ENCODE measurements at places on chromosomes 3 and 15. TPM values are rescaled to one million over a fixed set of nuclear protein-coding genes. Genes with fewer than 3 reads are reported as not detected.

- H3K4me1 ChIP-seq = no peaks in the 10 kb centered on the region
- H3K4me3 ChIP-seq = no peak overlapping the region
- no peaks in the 10 kb centered on the region for H3K36me3 ChIP-seq
- no peaks in the 10 kb centered on the region for H3K27me3 ChIP-seq
Observed at GRCh38 chr3:94185753-94186152, 122.9 kb downstream of the NSUN3 start.

Gene SPINT1
- total RNA-seq = 1.1 TPM

DNA sequence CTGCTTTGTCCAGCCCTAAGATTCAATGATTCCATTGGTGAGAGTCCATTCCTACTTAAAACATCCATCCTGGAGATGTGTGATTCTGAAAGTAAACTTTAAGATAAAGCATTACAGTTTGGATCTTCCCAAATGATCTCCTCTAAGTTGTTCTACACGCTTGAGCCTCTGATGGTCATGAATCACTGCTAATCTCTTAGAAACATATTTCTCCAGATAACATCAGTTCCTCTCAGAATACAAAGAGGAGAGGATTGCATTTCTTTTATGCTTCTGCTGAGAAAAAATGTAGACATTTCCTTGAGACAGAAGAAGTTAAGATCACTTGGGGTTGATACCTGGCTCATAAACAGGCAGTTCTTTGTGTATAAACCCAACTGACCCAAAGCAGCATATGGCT lies 281.2 kb upstream of the DPH6 start:
- H3K36me3 ChIP-seq = no peaks in the 10 kb centered on the region
- H3K27me3 ChIP-seq = no peaks in the 10 kb centered on the region
- H3K27ac ChIP-seq = no peak overlapping the region
- H3K4me1 ChIP-seq = no peaks in the 10 kb centered on the region
- H3K4me3 ChIP-seq = no peak overlapping the region
- DNase-seq = no peak

DNA sequence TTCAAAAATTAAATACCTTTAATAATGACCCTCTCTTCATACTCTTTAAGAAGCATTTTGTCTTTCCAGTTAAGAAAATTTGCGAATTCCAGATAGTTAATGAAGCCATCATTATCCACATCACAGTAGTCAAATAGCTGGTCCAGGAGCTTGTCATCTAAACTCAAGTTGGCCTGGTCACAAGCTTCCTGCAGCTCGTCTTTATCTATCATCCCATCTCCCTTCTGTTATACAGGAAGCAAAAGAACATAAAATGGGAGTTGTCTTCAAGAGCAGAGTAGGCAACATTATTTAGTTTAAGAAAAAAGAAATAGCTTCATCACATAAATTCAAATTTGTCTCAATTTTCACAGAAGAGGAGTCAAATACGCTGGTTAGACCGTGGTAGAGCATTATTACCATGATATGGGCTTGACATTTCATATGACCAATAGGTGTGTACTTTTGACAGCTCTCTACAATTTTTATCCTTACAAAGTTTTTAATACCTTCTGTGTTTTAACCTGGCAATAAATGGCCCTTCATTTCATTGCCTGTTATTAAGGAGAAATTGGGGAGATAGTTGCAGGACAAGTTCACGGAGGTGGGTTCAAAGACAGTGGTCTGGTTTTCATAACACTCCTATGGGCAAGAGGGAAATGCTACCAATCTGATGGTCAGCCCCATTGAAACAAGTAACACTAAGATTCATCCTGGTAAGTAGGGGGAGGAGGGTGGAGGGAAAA lies 45.4 kb downstream of the EFHB start:
- DNase-seq = no peak
- H3K27ac ChIP-seq = peak overlapping the region; percentile 79
- no peaks in the 10 kb centered on the region for H3K4me1 ChIP-seq

DNA sequence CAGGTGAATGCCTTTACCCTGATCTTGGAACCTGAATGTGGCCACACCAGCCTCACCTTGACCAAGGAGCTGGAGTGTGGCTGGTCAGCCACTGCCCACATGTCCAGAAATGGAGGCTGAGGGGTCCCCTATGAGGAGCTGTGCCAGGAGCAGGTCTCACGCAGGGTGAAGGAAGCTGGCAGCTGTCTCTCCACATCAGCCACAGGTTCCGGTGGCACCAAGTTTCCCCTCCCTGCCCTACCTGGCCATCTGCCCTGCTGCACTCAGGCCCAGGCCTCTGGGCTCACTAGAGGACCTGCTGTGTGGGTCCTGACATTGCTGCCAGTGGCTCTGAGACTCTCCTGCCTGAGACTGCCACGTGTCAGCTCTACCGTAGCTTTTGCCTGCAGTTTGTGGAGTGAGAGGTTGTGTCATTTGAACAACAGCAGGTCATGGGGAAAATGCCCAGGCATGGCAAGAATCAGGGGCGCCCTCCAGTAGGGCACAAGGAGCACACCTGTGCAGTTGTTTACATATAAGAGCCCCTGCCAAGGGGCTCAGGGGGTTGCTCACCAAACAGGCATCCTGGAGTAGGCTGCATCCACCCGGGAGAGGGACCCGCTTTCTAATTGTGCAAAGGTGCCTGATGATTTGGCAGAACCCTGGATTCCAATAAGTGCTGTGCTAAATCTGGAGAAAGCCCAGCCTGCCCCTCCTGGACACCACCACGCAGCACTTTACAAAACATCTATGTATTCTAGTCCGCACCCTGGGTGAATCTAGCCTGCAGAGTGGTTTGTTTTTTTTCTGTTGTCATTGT lies 258.5 kb upstream of the TLE3 start:
- no peaks in the 10 kb centered on the region for H3K36me3 ChIP-seq
- no peak overlapping the region for H3K27ac ChIP-seq
- peaks cover 26% of the 10 kb centered on the region for H3K4me1 ChIP-seq
- no peak overlapping the region for H3K4me3 ChIP-seq
- DNase-seq = peak; percentile 3
- H3K27me3 ChIP-seq = no peaks in the 10 kb centered on the region

DNA sequence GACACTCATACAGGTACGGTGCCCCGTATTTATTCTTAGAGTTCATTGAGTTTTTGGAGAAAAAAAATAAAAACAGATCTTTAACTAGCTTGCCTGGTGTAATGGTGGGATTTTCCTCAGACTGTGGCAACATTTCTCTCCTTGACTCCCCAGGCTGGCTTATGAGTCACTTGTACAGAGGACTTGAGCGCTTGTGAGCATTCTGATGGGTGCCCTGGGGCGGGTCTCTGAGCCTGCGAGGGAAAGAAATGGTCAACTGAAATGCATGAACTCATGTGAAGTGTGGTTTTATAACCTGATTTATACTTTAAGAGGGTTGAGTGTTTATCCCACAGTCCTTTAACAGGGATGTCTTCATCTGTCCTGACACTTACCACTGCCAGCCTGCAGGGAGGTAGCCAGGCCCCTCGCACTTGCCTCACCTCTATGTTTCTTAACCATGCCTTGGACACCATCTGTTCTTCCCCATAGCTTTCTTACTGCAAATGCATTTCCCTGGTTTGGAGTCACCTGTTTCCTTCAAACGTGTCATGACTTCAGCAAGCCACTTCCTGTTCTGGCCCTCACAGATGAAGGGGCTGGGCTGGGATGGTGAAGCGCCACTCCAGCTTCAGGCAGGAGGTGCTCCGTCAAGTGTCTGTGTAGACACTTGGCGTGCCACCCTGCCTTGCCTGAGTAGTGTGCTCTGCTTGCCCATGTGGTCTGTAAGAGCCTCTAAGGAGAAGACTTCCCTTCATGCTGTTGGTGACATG lies 118.7 kb downstream of the PDE8A start:
- no peaks in the 10 kb centered on the region for H3K27me3 ChIP-seq
- no peak for DNase-seq
- H3K4me3 ChIP-seq = no peak overlapping the region
- H3K4me1 ChIP-seq = no peaks in the 10 kb centered on the region
- no peak overlapping the region for H3K27ac ChIP-seq

GRCh38 chr3:71135373-71136088 lies 448.0 kb downstream of the FOXP1 start:
- H3K27ac ChIP-seq = no peak overlapping the region
- H3K36me3 ChIP-seq = no peaks in the 10 kb centered on the region
- peaks cover 25% of the 10 kb centered on the region for H3K4me1 ChIP-seq

DNA sequence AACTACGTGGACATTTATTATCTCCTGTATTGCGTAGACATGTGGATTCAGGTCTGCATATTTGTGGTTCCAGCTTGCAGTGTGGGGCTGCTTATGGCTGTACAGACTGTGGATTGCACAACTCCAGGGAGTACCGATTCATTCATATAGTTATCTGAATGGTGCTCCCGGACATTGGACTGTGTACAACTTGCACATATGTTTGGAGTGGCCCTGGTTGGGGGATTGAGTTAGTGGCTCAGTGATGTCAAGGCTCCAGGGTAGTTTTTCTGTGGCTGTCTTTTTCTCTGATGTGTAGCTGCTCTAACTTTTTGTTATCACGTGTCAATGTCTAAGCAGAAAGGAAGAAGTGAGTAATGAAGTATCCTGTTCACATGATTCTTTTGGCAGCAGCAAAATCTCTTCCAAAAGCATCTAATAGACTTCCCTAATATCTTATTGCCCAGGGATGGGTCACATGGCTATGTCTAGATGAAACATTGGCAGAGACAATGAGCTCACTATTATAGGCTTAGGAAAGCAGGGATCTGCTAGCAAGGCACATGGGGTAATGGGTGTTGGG lies 15.8 kb downstream of the ST3GAL6 start:
- peak; percentile 27 for DNase-seq
- H3K4me1 ChIP-seq = peaks cover 33% of the 10 kb centered on the region
- H3K27me3 ChIP-seq = no peaks in the 10 kb centered on the region
- peak overlapping the region; percentile 80 for H3K27ac ChIP-seq
- no peak overlapping the region for H3K4me3 ChIP-seq

Gene SH2D7
- not detected for total RNA-seq

DNA sequence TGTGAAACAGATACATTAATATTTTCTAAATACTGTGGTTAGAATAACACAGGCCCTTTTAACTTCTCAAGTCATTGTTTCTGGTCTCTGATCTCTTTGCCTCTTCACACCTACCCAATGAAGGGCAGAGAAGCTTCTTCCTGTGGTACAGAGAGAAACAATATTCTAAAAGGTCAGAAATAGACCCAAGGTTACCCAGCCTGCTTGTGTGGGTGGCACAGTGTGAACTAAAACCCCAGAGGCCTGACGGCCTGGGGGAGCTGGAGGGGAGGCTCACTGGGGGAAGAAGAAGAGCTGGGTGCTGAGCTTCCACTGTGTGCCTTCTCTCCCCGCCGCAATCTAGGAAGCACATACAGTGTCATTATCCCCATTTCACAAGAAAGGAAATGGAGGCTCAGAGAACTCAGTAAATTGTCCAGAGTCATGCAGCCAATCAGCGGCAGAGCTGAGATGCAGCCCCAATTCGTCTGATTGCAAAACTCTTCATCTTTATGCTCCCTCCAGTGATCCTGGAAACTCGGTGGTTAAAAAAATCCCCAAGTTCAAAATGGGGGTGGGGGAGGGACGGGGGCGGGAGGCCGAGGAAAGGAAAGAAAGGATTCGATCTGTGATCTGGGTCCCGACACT lies 64.1 kb upstream of the HEG1 start:
- no peaks in the 10 kb centered on the region for H3K4me1 ChIP-seq
- H3K27ac ChIP-seq = no peak overlapping the region
- no peaks in the 10 kb centered on the region for H3K36me3 ChIP-seq
- H3K4me3 ChIP-seq = peak overlapping the region; percentile 37
- no peak for DNase-seq
- no peaks in the 10 kb centered on the region for H3K27me3 ChIP-seq

GRCh38 chr3:100482176-100482575 lies 10.2 kb upstream of the TMEM45A start:
- no peaks in the 10 kb centered on the region for H3K27me3 ChIP-seq
- no peak for DNase-seq
- no peak overlapping the region for H3K4me3 ChIP-seq
- no peaks in the 10 kb centered on the region for H3K4me1 ChIP-seq

- no peak overlapping the region for H3K4me3 ChIP-seq
- H3K36me3 ChIP-seq = no peaks in the 10 kb centered on the region
Observed at GRCh38 chr3:16249336-16249735, 15.4 kb downstream of the DPH3 start.

GRCh38 chr15:82132742-82133141 lies 86.9 kb upstream of the MEX3B start:
- no peak overlapping the region for H3K4me3 ChIP-seq
- no peaks in the 10 kb centered on the region for H3K27me3 ChIP-seq
- no peak overlapping the region for H3K27ac ChIP-seq
- H3K4me1 ChIP-seq = no peaks in the 10 kb centered on the region

- peaks cover 14% of the 10 kb centered on the region for H3K4me1 ChIP-seq
- H3K27ac ChIP-seq = no peak overlapping the region
- H3K4me3 ChIP-seq = no peak overlapping the region
- no peaks in the 10 kb centered on the region for H3K36me3 ChIP-seq
Observed at GRCh38 chr3:150203273-150203672, 204.8 kb upstream of the TSC22D2 start.

Gene CLDN16
- not detected for total RNA-seq

DNA sequence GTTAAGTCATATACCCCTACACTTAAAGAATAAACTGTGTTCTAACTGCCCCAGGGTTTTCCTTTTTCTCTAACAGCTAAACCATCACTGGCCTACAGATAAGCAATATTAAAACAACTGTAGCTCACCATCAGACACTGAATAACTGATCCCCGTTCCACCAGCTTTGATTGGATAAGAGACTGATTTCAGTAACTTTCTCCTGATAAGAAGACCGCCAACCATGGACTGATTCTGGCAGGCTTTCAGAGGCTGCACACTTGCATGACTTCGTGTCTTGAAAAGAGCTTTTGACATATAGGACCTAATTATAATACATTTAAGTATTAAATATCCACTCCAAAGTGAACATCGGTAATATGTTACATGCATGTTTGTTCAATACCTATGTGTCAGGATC lies 15.3 kb upstream of the CEP97 start:
- DNase-seq = no peak
- H3K4me3 ChIP-seq = no peak overlapping the region
- H3K36me3 ChIP-seq = no peaks in the 10 kb centered on the region
- no peaks in the 10 kb centered on the region for H3K27me3 ChIP-seq
- no peaks in the 10 kb centered on the region for H3K4me1 ChIP-seq

GRCh38 chr3:102205647-102206046 lies 229.2 kb upstream of the ZPLD1 start:
- no peaks in the 10 kb centered on the region for H3K27me3 ChIP-seq
- no peak overlapping the region for H3K27ac ChIP-seq
- H3K4me3 ChIP-seq = no peak overlapping the region
- peaks cover 8% of the 10 kb centered on the region for H3K4me1 ChIP-seq

Gene P2RY13
- 3.1 TPM for total RNA-seq

Gene GPR176
- 13.5 TPM for total RNA-seq

DNA sequence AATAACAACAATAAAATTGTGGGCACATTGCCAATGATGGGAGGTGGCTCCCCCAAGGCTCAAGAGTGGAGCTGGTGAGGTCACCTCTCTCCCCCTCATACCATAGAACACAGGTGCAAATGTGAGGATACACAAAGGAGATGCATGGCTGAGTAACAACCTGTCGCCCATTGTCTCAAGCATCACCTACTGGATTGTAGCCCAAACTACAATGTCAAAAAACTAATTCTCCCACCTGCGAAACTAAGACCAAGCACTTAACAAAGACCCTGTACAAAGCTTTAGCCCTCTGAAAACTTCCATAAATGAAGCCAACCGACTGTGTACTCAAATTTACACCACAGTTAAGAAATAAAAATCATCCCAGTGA lies 50.4 kb upstream of the IGSF11 start:
- H3K27ac ChIP-seq = no peak overlapping the region
- H3K36me3 ChIP-seq = no peaks in the 10 kb centered on the region
- H3K27me3 ChIP-seq = no peaks in the 10 kb centered on the region
- H3K4me1 ChIP-seq = no peaks in the 10 kb centered on the region
- H3K4me3 ChIP-seq = no peak overlapping the region
- no peak for DNase-seq

Gene CIDEC
- 72.4 TPM for total RNA-seq
